ENCODE measurements at places on chromosomes 3 and 15. TPM values are rescaled to one million over a fixed set of nuclear protein-coding genes. Genes with fewer than 3 reads are reported as not detected.

GUCA1C gene
- not detected for total RNA-seq

DLL4 gene
- 0.26 TPM for total RNA-seq

TEX55 gene
- total RNA-seq: not detected

SGO1 gene
- total RNA-seq: 0.47 TPM

LRRC3B gene
- total RNA-seq: not detected

CCK gene
- not detected for total RNA-seq

AGTR1 gene
- 15.6 TPM for total RNA-seq

MYZAP gene
- total RNA-seq: 0.35 TPM

SNUPN gene
- total RNA-seq: 40.9 TPM

MUC4 gene
- total RNA-seq: not detected

PLSCR5 gene
- not detected for total RNA-seq

CHL1 gene
- under 0.01 TPM for total RNA-seq

TGM5 gene
- total RNA-seq: not detected

ATOSA gene
- 7.5 TPM for total RNA-seq

SCN10A gene
- total RNA-seq: not detected

SAXO2 gene
- total RNA-seq: 0.51 TPM

MESP2 gene
- total RNA-seq: 0.23 TPM

Measured in pericardium fibroblast (primary cell).